Right ventricle myocardium inferior (tissue), 1 donor: ENCODE measurements at places on chromosomes 1 and 21. TPM values are rescaled to one million over a fixed set of nuclear protein-coding genes. Genes with fewer than 3 reads are reported as not detected.

DNA sequence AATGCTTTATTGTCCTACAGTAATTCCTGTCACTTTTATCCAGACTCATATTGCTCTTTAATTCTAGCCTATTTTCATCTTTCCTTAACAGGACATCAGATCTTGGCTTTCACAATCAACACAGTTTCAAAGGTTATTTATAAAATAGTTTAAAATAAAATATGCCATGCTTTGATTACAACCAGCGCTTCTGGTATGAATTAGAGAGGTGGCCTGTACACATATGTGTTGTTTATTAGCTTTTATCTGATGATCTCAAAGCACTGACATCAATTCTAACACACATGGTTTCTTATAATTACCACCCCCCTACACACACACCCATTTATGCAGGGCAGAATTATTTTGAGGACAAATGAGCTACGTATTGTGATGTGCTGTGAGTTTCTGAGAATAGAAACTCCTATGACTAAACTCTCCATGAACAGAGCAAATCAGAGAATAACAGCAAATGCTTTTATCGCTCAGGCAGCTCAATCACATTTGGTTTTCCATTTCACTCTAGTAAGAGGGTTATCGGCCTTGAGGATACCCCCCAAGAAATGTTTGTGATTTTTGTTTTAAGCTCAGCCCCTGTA lies 18.0 kb downstream of the CD247 start:
- no peak for DNase-seq

DNA sequence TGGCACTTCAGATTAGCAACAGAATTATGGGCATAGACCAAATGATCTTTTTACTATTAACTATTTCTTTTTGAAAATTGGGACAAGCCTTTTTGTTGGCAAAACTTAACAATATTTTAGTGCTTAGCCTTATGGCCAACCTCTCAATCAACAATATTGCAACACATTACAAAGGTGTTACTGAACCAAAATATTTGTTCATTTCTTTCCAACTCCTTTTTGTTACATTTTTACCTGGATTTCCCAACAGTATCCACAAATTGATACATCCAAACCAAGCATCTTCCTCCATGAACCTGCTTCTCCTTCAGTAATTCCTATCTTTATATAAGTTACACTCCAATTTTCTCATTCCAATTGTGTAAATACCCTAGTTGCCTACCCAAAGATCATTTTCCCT lies 1.5 kb upstream of the AMPD1 start:
- DNase-seq: no peak

DNA sequence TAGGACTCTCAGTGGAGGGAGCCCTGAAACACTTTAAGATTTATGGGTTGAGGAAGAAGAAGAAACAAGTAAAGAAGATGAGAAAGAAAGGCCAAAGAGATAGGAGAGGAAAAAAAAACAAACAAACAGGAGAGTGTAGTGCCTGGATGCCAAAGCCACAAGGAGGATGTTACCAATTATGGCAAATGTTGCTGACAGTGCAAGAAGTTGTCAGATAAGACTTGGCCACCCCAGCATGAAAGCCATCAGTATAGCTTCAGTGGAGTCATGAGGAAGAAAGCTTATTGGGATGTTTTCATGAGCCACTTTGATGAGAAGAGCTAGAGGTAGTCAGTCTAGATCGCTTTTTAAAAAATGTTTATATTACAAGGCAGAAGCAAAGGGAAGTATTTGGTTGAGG lies 380.2 kb upstream of the ADGRL4 start:
- DNase-seq: no peak

DNA sequence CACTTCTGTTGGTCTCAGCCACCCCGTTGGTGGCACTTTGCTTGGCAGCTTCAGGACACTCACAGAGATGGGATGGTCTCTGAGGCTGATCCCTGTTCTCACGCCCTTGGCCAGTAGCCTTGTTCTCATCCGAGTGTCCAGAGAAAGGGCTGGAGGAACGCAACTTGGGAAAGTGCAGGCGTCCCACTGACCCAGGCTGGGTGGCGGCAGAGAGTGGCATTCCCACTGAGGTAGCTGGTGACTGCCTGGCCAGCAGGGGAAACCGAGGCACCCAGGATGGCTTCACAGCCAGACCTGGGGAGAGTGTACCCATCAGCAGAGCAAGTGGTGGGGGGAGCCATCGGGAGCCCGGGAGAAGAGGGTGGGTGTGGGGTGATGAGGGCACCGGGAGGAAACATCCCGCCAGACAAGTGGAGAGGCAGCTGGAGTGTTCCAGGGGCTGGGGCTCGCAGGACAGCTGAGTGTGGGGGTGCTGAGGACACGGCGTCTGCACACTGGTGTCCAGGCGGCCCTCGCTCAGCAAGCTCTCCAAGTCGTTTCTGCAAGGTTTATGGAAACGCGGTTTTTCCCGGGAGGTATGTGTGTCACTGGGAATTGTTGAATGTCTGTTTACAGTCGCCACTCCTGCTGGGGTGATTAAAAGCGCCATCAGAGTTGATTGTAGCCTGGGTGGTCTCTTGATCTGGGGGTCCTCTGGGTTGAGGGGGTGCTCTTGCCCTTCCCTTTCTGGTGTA lies 97.8 kb downstream of the SIK1 start:
- DNase-seq: peak; percentile 53

The VANGL1 gene
- total RNA-seq: 6.5 TPM

The POU3F1 gene
- total RNA-seq: 0.11 TPM
